ENCODE measurements at places on chromosomes 3 and 15.

GRCh38 chr3:105747060-105747541 is 121.7 kb downstream of the CBLB start:
- DNase-seq, result no peak

DNA sequence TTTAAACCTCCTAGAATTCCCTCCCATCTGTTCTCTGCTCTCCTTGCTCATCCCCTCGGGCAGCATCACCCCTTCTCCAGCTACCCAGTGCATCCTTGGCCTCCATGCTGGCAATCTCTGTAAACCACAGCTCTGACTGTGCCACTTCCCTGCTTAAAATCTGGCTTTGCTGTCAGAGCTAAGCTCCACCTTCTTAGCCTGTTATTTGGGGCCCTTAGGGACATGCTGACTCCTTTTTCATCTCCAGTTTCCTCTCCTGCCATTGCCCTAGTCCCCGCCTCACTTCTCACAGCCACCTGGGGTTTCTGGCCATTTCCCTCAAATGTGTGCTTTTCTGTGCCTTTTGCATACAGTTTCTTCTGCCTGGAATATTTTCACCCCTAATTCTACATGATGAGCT is 5.7 kb downstream of the SLC6A20 start:
- DNase-seq, result no peak

GRCh38 chr15:85451099-85451700 is 70.8 kb downstream of the AKAP13 start:
- DNase-seq, result no peak

GRCh38 chr3:188468662-188469061 is 314.7 kb downstream of the LPP start:
- no peak for DNase-seq

- no peak for DNase-seq
Measured at GRCh38 chr3:30248423-30248822, 358.0 kb upstream of the TGFBR2 start.

GRCh38 chr3:177245250-177245649 is 48.0 kb upstream of the TBL1XR1 start:
- no peak for DNase-seq

DNA sequence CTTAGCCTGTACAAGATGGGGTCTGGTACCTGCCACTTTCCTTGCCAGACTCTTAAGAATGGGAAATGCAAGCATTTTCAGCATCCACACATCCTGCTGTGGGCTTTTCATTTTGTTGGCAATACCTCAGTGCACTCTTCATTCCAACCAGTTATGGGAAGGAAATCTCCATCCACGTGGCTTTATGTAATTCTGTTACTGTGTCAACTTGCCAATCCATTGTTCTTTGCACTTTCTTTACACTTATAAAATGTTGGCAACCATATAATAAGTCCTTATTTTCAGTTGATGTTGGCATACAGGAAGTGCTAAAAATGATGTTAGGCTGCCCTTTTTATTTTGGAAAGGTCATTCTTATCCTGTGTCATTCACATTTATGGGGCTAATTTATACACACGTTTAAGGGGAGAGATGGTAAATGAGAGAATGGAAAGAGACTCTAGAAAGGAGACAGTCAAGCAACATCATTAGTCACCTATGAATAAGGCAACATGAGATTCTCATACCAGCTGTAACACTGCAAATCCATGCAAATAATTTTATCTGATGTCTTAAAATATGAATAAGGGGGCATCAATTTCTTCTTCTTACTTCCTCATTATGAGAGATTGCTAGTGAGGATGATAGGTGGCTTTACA is 238.7 kb downstream of the CHST2 start:
- DNase-seq, result no peak

- DNase-seq, result no peak
Measured at GRCh38 chr3:125332504-125332903, 42.6 kb downstream of the ZNF148 start.

DNA sequence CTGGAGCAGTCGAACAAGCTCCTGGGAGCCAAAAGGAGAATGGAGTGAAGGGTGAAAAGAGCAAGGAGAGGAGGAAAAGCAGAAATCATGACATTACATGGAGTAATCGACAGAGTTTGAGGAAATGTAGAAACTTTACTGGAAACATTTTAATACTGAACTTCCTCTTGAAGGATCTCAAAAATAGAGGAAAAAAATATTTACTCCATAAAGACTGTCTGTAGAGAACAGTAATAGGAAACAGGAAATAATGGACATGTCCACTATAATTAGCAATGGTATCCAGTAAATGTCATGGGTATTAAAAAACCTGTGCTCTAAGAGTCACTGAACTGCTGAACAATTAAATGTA is 53.0 kb downstream of the TBC1D2B start:
- DNase-seq, result no peak

- DNase-seq, result no peak
Measured at GRCh38 chr15:29770796-29771195, 51.5 kb downstream of the TJP1 start.

- DNase-seq, result no peak
Measured at GRCh38 chr3:78888635-78889034, 879.2 kb downstream of the ROBO1 start.

DNA sequence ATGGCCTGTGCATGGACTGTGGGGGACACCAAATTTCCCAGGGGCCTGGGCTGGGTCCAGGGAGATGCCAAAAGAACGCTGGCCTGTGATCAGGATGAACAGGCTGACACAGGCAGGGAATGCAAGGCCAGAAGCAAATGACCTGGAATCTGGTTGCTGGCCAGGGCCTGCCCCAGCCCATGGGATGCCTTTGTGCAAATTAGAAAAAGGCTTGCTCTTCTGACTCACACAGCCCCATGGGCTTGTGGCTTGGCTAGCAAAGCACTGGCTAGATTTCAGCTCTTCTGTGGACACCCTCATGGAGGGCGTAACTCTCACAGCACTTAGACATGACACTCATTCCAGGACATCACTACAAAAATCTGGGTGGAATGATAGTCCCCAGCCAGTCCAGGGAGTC is 356.0 kb downstream of the SHQ1 start:
- no peak for DNase-seq

Data from GM13976 (cell line).